CD4-positive, alpha-beta T cell treated with Interleukin-15 for 4 hours (primary cell): ENCODE measurements at places on chromosomes 2 and 18.

DNA sequence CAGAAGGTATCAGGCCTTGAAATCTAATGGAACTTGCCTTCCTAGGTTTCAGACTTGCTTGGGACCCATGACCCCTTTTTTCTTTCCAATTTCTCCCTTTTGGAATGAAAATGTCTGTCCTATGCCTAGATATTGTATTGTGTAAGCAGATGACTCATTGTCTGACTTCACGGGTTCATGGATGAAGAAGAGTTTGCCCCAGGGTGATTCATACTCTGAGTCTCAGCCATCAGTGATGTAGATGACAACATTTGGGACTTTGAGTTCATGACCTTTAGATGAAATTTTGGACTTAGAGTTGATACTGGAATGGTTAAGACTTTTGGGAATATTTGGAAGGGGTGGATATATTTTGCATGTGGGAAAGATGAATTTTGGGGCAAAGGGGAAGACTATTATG lies 11.2 kb upstream of the SCYGR5 start:
- DNase-seq = no peak

GRCh38 chr2:162242586-162243280 lies 512 bp downstream of the FAP start:
- DNase-seq = no peak

DNA sequence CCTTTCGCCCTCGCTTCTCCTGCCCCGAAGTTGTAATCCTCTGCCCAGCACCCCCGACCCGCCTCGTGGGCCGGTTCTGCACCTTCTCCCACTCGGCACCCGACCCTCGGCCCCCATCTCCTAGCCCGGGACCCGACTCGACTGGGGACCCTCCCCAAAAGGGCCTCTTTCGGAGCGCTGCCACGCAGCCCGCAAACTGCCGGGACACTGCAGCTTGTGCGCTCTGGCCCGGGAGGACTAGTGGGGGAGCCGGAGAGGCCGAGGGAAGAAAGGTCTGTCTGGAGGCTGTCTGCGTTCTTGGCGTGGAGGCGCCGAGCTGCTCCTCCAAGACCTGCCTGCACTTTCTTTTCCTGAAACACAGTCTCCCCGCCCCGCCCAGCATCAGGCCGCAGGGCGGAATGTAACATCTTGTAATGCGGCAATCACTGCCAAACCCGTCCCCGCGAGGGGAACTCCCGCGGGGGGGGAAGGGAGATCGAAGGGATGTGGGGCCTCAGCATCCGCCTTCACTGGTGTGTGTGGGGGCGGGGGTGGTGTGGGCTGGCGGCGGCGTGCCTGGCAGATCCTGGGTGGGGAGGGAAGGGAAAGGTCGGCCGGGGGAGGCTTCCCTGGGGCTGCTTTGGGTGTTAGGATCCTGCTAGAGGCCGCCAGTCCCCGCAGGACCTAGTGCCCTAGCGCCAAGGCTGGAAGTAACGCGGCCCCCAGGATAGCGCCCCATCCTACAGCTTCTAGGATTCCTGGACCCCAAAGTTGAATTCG lies 7.4 kb downstream of the DLX2 start:
- DNase-seq = peak; percentile 66

GRCh38 chr2:177264209-177264692 lies 276 bp downstream of the NFE2L2 start:
- no peak for DNase-seq

DNA sequence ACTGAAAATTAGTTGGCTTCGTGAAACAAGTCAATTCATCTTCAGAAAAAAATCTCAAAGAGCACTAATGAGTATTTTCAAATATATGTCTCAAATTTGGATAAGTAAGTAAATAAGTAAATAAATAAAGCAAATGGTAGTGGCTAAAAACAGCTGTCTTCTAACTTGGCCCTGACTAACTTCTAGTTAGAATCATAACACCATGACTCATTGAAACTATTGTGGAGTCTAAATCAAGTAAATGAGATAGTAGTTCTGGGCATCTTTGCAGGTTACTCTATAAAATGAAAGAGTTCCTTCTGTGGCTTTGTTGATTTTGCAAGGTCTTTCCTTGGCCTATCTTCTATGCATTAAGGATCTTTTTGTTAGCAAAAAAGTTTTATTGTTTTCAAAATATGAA lies 110.7 kb downstream of the SLC8A1 start:
- DNase-seq = no peak

DNA sequence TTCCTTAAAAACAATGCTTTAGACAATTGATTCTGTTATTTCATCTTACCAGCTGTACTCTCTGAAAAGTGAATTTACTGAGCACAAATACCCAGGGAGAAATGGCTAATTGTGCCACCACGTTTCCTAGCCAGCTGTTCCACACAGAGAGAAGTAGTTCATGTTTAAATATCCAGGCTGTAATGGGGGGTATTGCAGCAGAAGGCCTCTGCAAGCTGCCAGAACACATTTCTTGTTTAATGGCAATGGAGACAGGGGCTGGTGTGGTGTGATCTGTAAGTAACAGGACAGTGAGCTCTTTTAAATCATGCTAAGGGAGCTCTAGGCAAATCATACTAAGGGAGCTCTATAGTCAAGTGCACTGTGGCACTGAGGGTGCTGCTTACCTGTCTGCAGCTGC lies 809.2 kb downstream of the CNTNAP5 start:
- DNase-seq = no peak

DNA sequence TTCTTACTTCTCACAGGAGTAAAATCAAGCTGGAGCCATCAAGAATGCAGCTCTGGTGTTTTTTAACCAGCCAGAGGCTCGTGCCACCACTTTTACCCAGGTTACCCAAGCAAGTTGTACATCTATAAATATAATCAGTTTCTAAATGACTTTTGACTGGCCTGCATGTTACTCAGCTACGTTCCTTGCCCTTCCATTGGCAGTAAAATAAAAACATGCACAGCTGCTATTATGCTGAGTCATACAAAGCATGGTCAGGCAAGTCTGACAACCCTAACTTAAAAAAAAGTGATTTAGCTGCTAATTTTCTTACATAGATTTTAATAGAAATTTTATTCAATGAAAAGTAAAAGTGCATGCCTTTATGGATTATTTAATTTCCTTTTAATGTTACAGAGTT lies 111.7 kb upstream of the CSRNP3 start:
- DNase-seq = no peak
